ENCODE measurements at places on chromosomes 5 and 9.

DNA sequence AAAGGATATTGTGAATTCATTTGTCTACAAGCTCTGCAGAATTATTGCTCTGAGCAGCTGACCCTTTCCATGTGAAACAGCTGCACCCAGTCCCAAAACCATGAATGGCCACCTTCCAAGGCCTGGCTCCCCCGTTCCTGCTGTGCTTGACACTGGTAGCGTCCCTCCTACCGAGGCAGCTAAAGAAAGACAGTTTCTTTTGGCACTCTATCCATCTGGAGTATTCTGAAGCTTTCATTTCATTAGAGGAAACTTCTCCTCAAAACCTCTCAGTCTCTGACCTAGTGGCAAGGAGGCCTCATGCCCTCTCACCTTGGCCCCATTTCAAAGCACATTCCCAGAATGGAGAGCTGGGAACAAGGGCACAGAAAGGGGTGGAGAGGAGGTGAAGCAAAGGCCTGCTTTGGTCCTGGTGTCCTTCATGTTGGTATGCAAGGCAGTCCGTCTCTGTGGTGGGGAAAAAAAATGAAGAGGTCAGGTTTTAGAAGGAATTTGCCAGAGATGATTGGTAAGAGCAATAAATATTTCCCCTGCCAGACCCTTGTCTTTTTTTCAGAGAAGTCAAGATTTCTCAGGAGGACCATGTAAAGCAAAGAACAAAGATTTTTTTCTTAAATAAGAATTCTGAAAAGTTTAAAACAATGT, 232.0 kb downstream of the RFK start:
- DNase-seq, result no peak

DNA sequence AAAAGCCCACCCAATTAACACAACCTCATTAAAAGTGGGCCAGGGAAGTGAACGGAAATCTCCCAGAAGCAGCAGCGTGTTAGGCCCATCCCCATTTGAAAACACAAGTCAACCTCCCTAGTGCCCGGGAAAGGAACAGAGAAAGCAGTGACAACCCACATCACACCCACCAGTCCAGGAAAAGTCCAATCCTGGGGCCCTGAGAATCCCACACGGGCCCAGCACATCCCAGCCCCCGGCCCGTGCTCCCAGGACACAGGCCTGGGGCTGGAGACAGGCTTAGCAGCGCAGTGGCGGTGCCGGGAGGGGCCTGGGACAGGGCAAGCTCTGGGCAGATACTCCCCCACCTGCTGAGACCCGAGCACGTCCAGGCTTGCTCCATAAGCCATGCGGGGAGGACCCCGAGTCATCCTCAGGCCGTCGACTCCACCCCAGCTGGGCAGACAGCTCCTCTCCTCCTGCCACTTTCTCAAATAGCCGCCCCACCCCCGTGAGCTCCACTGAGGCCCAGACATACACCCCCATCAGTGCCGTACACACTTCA, 101.0 kb downstream of the KCNT1 start:
- no peak for DNase-seq

- no peak for DNase-seq
Observed at GRCh38 chr5:113989278-113989912, 372.5 kb upstream of the KCNN2 start.

DNA sequence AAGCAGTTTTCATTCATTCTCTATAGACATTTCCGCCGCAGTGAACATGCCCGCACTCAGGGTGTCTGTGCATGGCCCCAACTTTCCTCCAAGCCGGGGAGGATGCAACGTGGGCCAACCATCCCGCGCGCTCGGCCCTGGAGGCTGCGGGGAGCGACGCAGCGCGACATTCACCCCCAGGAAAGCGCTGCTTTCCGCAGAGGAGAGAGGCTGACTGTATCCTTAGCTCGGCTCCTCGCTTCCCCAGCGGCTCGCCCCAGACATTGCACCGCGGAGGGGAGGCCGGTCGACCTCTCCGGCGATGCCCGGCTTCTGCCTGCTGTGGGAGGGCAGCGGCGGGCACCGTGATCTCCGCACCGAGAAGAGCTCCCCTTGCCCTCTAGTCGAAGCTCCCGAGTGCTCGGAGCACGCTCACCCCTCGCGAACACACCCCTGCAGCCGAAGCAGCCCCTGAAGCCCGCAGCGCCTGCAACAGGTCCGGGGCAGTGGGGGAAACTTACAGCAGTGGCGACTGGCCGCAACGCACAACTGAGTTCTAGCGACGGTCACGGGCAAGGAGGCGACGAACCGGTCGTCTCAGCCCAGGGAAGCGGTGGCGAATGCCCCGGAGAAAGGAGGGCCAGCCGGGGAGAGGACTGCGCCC, 600 bp downstream of the ENC1 start:
- DNase-seq, result peak; percentile 32

DNA sequence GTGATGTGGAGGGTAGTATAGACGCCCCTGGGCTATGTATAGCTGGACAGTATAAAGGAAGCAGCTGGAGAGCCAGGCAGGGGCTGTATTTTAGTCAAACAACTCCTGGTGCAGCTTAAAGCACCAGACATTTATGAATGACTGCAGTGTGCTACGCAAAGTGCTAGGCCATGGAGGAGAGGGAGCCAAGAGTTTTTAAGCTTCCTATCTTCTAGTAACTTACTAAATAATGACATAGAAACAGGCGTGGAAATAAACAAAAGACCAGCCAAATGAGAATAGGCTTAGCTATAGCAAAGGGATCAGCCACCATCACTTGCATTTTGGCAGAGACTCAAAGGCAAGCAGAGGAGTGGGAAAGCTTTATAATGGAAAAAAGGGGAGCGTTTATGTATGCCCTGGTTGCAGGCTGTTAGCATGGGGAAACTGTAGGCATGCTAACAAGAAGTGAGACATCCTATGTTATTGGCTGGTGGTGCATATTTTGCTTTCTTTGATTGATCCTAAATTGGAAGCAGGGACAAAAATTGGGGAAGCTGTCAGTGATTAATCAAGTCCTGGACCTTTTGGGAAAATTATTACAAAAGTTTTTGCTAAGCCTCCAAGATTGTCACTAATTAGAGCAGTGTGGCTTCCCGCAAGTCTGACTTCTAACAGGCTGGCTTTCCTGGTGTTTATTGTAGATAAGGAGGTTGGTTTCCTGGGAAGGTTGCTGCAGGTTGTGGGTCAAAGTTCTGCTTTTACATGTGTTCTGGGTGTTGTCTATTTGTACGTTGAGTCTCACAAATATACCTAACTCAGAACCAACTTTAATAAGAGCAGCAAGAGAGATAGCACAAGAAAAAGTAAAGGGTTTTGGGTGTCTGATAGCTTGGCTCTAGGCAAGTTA, 46.6 kb downstream of the RAB3C start:
- DNase-seq, result no peak

DNA sequence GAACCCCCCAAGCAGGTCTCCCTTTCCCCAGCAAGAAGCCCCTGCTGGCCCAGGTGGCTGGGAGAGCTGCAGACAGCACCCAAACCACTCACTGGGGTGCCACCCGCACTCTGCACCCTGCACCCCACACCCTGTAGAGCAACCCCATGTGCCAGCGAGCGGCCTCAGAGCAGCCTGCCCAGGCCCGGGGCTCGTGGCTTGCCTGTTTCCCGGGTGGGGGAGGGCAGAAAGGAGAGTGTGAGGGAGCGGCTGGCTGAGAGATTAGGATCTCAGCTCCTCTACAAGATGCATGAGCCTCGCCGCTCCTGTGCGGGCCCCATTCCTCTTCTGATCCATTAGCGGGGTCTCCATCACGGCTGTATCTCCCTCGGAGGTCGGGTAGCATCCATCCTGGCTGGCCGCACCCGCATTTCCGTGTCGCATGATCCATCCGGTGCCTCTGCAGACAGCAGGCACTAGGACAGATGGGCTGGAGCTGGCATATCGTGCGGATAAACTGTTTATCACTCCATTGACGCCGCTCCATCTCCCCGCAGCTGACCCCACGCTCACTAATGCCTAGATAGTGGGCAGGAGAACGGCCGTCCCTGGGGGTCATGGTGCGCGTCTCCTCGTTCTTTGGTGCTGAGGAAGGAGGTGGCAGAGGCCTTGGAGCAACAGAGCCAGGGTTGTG, 54.4 kb downstream of the MRPL36 start:
- no peak for DNase-seq

- DNase-seq, result no peak
Observed at GRCh38 chr9:34230556-34230955, 51.7 kb downstream of the UBAP1 start.

DNA sequence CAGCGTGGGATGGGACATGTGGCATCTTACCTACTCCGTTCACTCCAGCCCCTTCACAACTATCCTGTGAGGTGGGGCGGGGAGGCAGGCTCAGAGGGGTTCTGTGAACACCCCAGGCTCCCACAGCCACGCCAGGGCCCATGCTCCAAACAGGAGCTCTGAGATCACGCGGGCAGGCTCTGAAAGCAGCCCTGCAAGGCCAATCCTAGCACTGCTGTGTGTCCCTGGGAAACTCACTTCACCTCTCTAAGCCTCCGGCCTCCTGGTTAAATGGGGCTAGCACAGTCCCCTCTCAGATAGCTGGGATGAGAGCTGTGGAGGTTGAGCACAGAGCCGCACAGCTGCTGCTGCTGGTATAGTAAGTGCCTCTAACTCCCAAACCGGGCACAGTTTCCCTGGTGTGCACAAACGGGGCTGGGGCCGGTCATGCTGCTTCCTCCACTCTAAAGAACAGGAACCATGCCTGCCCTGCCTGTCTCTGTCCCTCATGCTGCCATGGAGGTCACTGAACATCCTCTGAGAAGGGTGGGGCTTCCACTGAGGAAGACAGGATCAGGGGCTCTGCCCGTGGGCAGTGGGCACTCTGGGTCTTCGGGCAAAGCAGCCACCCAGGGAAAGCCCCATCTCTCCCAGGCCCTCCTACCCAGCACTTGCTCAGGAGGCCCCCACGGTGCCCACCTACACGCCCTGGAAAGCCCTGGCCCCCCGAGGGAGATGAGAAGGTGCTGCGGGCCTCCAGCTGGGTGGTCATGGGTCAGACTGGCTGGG, 13.0 kb upstream of the ASS1 start:
- no peak for DNase-seq

- no peak for DNase-seq
Observed at GRCh38 chr5:88675708-88676636, 207.0 kb downstream of the MEF2C start.

All from GM20000 (cell line).